CD4-positive, CD25-positive, alpha-beta regulatory T cell (primary cell): ENCODE measurements at places on chromosomes 7 and 10.

DNA sequence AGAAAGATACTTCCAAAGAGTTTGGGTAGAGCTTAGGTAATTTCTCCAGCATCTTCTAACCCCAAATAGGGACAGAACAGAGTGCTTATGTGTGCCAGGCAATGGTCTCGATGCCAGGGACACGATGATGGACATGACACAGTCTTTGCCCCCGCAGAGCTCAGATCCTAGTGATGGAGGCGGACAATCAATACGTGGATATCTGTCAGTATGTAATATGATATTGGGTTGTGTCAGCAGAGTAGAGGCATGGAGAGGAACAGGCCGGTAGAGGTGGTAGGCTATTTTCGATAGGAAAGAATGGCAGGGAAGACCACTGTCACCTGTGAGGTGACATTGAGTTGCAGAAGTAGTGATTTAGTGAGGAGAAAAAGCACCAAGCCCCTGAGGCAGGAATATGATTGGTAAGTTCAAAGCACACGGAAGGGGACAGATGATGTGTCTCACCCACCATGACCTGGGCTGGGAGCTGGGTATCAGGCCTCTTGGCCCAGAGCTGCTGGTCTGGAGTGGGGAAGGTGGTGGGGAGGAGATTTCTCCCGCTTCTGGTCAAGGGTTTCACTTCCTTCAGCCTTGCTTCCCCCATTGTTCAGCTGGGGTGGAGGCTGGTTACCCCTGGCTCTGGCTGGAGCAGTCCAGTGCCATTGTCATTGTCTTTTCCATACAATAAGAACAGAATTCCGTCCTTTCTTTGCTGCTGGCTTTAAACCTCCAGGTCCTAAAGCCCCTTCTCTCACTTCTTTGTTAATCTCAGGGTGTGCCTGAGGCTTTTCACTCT lies 36.0 kb upstream of the SRGN start:
- no peak for DNase-seq
- no peak overlapping the region for H3K27ac ChIP-seq
- H3K4me3 ChIP-seq, result no peak overlapping the region
- H3K27me3 ChIP-seq, result no peaks in the 10 kb centered on the region

GRCh38 chr7:128913870-128914565 lies 3.5 kb upstream of the KCP start:
- H3K4me3 ChIP-seq, result no peak overlapping the region
- peaks cover 7% of the 10 kb centered on the region for H3K4me1 ChIP-seq
- no peaks in the 10 kb centered on the region for H3K27me3 ChIP-seq
- H3K27ac ChIP-seq, result no peak overlapping the region
- no peak for DNase-seq

GRCh38 chr10:58644311-58644710 lies 131.6 kb downstream of the BICC1 start:
- H3K36me3 ChIP-seq, result no peaks in the 10 kb centered on the region
- no peak overlapping the region for H3K4me3 ChIP-seq
- no peak for DNase-seq
- no peaks in the 10 kb centered on the region for H3K4me1 ChIP-seq
- no peaks in the 10 kb centered on the region for H3K27me3 ChIP-seq

DNA sequence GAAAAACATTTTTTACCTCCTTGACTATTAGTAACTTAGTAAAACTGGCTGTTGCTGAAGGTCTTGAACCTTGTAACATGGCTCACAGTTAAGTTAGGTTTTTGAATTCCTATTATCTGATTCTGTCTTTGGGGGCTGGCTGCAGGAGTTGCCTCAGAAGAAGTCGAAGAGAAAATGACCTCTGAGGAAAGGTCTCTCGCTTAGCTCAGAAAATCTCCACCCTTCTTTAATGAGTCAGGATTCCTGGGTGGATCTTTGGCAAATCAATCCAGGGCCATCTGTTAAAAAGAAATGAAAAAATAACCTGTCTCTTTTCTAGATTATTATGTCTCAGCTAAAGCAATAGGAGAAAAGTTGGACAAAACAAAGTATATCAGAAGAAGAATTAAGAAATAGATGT lies 267.8 kb upstream of the SEMA3C start:
- no peaks in the 10 kb centered on the region for H3K36me3 ChIP-seq
- H3K4me1 ChIP-seq, result no peaks in the 10 kb centered on the region
- H3K4me3 ChIP-seq, result no peak overlapping the region
- H3K27me3 ChIP-seq, result no peaks in the 10 kb centered on the region
- no peak for DNase-seq

- H3K27ac ChIP-seq, result no peak overlapping the region
- no peaks in the 10 kb centered on the region for H3K36me3 ChIP-seq
- H3K27me3 ChIP-seq, result peaks cover 10% of the 10 kb centered on the region
- no peaks in the 10 kb centered on the region for H3K4me1 ChIP-seq
Measured at GRCh38 chr7:51311166-51311565, 5.4 kb downstream of the COBL start.
